Brain (organoid and tissue), 16 donors: ENCODE measurements at places on chromosomes 4 and X. TPM values are rescaled to one million over a fixed set of nuclear protein-coding genes. Genes with fewer than 3 reads are reported as not detected.

DNA sequence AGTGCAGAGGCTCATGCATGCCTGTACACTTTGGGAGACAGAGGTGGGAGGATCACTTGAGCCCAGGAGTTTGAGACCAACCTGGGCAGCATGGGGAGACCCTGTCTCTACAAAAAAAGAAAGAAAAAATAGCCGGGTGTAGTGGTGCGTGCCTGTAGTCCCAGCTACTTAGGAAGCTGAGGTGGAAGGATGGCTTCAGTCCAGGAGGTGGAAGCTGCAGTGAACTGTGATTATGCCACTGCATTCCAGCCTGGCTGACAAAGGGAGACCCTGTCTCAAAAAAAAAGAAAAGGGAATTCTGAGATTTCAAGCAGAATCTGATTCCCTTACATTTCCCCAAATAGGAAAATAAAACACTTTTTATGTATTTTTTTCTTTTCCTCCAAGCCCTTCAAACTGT lies 83.5 kb downstream of the SYNPO2 start:
- DNase-seq, result no peak

DNA sequence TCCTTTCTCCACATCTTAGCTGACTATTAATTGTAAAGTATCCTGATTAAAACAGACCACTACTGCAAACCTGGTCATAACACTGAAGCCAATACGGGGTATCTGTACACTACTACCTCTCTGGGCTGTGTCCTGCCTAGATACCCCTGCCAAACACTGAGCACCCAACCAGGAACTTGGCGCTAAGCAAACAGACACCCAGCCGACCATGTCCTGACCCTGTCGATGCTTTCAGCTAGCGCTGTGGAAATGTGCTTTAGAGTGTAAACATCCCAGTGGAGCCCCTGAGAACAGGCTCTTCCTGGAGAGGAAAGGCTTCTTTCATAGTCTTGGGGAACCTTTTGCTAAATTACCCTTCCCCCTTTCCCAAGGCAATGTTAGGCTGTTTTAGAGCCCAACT lies 52.9 kb downstream of the CCNG2 start:
- no peak for DNase-seq

GRCh38 chr4:146582864-146583263 lies 55.8 kb upstream of the POU4F2 start:
- no peak for DNase-seq

DNA sequence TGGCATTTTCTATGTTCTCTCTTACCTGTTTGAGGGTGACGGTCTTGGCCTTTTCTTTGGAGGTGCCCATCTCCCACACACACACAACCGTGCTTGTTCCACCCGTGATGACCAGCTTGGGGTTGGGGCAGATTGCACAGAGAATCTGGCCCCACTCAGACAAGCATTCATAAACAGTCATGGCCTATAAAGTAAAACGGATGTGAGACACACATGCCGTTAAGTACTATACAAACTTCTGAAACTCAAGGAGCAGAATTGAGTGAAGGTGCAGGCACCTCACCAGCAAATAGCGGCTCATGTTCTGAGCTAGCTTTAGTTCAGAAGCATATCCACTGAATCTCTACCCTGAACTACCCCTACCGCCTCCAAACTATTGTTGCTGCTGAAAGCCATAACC lies 107.6 kb downstream of the CDS1 start:
- no peak for DNase-seq

DNA sequence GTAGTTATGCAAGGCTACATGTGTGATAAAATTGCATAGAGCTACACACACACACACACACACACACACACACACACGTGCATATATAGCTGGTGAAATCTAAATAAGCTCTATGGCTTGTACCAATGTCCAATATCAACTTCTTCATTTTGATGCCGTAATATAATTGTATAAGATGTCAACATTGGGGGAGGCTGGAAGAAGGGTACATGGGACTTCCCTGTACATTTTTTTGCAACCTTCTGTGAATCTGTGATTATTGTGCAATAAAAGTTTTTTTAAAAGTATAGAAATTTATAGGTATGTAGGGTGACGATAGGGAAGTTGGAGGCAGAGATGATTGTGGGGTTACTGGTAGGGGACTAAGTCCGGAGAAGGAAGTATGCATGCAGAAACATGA lies 105.5 kb downstream of the HDAC8 start:
- DNase-seq, result no peak

DNA sequence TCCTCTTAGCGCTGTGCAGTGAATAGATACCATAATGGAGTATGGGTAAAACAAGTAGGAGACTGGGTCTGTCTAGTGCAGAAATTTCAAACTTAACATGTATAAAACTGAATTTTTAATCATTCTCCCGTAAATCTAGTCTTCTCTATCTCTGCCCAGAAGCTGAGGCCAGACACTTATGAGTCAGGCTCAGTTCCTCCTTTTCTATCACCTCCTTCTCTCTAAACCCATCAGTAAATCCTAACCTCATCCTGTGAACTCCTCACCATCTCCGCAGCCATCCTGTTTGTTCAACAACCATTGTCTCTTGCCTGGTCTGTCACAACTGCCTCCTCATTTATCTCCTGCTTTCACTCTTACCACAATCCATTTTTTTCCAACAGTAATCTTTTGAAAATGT lies 19.8 kb upstream of the SGMS2 start:
- no peak for DNase-seq

TLR8 gene
- 0.10 TPM for polyA plus RNA-seq
